ENCODE measurements at places on chromosomes 5 and 9.

DNA sequence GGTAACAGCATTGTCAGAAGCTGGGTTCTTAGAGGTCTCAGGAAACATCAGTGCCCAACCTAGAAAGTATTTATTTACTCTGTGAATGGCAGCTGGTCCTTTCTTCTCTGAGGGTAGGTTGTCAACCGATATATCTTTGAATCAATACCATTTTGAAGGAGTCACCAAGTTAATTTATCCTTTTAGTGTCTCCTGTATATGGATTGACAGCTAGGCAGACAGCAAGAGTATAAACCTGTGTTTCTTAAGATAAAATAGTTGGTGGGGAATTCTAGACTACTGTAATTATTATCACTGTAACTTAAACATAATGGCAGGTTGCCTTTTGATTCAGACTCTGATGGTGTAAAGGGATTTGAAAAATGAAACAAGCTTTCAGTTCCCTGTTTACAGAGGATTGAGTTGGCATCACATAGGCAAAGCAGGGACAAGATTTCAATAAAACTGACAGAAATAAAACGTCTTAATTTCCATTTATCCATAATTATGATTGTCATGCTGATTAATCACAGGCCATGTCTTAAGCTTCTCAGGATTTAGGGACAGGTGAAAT lies 190.8 kb upstream of the HAPLN1 start:
- no peak for DNase-seq

DNA sequence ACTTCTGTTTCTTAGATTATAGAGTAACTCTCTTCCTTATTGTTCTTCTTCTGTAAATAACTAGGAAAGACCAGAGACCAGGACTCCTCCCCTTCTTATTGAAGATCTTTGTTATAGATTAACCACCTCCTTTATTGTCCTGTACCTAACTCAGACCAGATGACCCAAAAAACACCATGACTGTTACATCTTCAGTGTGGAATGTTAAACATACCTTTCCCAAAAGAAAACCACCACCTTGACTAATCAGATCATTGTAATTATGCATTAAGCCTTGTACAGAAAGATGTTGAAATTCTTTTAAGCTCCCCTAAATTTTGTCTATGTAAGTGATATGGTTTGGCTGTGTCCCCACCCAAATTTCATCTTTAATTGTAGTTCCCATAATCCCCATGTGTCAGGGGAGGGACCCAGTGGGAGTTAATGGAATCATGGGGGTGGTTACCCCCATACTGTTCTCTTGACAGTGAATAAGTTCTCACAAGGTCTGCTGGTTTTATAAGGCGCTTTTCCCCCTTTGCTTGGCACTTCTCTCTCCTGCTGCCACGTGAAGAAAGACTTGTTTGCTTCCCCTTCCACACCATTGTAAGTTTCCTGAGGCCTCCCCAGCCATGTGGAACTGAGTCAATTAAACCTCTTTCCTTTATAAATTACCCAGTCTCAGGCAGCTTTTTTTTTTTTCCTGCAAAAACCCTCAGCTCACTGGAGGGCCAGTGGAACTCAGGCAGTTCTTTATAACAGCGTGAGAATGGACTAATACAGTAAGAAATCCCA lies 26.3 kb downstream of the ARSB start:
- no peak for DNase-seq

- no peak for DNase-seq
Observed at GRCh38 chr5:27008604-27009539, 29.5 kb downstream of the CDH9 start.

DNA sequence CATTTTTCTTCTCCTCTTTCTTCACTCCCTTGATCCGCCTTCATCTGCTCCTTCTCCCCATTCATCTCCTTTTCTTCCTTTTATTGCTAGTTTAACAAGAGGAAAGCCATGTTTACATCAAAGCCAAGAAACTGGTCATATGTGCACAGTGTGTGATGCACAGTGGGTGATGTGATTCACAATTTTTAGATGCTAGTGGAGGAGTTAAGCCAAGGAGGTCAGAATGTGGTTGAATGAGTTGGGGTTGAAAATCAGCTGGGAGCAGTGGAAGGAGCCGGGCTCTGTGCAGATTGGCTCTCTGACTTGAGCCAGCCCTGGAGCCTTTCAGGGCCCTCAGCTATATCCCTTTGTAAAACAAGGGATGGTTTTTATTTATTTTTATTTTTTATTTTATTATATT lies 7.3 kb downstream of the ACER2 start:
- no peak for DNase-seq

GRCh38 chr5:102523541-102524175 lies 24.9 kb upstream of the SLCO6A1 start:
- DNase-seq, result no peak

GRCh38 chr9:123541411-123541810 lies 185.4 kb downstream of the CRB2 start:
- DNase-seq, result no peak

DNA sequence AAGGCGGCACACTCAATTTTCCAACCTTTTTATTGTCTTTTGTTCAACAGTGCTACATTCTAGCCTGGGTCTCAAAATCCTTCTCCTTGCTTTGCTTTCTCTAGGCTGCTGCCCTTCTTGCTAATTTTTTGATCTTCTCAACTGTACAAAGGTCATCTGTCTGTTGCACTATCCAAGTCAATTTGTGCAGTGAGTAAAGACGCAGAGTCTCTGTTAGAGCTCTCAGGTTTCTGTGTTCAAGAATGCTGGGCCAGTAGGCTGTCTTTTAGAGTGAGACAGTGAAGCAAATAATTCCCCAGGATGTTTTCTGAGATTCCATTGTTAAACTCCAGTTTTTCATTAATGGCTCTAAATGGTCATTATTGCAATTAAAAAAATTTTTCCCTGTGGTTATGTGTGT lies 255.7 kb upstream of the ACTBL2 start:
- DNase-seq, result no peak

- no peak for DNase-seq
Observed at GRCh38 chr5:14767735-14768507, 103.4 kb downstream of the OTULIN start.

DNA sequence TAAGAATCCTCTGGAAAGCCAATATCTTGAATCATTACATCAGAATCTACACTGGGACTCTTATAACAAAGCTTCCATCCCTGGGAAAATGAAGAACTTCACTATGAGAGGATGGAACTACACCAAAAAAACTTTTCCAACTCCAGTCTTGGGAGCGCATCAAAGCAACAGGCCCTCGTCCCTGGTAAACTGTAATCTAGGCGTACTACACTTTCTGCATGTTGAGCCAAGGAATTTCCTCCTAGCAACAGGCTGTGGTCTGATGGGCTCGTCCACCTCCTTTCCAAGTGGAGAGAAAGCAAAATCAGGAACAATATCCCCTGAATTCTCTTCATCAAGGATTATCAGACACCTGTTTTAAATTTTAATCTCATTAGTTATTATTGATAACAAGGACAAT lies 94.1 kb downstream of the NFIB start:
- DNase-seq, result no peak

GRCh38 chr5:112718344-112718743 lies 19.3 kb upstream of the APC start:
- DNase-seq, result no peak

GRCh38 chr5:74103131-74104023 lies 477.4 kb downstream of the ARHGEF28 start:
- DNase-seq, result no peak

- DNase-seq, result no peak
Observed at GRCh38 chr5:669111-669841, 23.9 kb downstream of the TPPP start.

GRCh38 chr5:143525176-143525575 lies 121.7 kb upstream of the NR3C1 start:
- no peak for DNase-seq

- no peak for DNase-seq
Observed at GRCh38 chr9:81245254-81245956, 443.9 kb downstream of the TLE1 start.

DNA sequence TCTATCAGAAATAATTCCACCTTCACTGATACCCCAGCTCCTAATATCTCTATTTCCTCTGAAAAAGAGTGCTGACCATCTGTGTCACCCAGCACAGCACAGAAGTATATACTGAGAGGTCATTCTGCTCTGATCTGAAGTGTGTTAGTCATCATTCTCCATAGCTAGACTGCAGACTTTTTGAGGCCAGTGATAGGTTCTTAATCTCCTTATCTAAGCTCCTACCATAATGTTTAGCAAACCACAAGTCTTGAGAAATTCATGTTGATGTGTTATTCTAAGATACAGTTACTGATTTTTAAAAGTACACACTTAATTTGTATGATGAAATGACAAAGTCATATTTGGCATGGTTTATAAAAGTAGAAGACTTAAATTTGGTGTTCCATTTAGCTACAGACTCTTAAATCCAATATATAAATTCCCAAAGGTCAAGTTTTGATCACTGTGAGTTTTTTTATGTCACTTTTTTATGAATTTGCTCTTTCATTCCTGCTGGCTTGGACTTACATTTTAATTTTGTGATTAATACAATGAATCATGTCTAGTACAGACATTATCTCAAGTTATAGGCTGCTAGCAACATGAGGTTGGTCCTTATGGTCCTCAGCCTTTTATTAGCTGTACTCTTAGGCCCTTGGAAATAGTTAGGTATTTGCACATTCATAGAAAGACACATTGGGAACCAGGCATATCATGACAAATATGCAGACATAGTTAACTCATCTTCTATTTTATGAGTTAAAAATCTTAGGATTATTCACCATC lies 380.8 kb downstream of the EBF1 start:
- DNase-seq, result no peak

DNA sequence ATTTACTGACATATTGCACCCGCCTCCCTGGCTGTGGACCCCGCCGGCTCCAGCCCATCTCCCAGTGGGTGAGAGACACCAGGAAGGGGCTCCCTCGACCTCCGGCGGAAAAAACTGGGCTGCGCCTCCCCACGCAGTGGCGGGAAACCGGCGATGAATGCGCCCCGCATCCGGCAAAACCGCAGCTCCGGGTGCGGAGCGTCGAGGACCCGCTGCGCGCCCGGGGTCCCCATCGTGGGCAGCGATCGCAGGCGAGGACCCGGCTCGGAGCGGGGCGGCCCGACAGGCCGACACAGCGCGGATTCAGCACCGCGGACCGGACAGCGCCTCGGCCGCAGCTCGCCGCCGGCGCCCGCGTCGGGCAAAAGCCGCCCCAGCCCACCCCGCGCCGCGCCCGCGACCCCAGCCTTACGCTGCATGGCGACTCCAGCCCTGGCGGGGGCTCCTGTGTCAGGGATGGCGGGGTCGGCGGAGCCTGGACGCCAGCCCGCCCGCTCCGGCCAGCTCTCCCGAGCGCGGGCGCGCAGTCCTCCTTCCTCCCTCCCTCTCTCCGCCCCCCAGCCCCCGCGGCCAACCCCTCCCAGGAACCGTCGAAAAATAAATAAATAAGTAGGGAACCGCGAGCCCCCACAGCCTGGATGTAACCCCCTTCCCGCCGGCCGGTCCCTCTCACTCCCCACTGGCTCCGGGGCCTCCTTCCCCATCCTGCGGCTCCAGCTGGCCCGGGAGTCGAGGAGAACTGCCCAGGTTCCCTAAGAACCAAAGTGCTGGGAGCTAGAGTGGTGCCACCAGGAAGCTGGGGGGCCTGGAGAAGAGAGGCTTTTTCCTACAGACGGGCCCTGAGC lies 3.1 kb downstream of the LHX3 start:
- no peak for DNase-seq

DNA sequence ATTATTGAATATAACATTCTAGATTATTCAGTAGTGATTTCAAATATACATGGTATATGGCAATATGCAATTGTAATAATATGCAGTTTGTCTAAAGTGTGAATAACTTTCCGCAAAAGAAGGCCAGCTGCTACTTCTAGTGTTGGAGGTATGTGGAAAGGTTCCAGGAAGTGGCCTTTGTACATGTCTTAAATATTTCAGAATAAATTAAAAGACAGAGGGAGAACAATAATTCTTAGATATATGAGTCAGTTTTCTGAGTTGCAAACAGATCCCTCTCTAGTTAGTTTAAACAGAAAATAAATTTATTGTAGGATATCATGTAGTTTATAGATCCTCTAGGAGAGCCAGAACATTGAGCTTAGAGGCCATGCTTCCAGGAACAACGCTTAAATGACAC lies 210.8 kb upstream of the ELL2 start:
- DNase-seq, result no peak

- no peak for DNase-seq
Observed at GRCh38 chr9:130172161-130172857, at the start of gene NCS1. Gene NCS1 (plus strand): TSS chr9:130172404. CDS start chr9:130172664, 260 bp downstream.

- no peak for DNase-seq
Observed at GRCh38 chr5:59685191-59685530, 208.4 kb downstream of the PDE4D start.

GRCh38 chr9:84435902-84436301 lies 95.3 kb upstream of the SLC28A3 start:
- DNase-seq, result no peak

DNA sequence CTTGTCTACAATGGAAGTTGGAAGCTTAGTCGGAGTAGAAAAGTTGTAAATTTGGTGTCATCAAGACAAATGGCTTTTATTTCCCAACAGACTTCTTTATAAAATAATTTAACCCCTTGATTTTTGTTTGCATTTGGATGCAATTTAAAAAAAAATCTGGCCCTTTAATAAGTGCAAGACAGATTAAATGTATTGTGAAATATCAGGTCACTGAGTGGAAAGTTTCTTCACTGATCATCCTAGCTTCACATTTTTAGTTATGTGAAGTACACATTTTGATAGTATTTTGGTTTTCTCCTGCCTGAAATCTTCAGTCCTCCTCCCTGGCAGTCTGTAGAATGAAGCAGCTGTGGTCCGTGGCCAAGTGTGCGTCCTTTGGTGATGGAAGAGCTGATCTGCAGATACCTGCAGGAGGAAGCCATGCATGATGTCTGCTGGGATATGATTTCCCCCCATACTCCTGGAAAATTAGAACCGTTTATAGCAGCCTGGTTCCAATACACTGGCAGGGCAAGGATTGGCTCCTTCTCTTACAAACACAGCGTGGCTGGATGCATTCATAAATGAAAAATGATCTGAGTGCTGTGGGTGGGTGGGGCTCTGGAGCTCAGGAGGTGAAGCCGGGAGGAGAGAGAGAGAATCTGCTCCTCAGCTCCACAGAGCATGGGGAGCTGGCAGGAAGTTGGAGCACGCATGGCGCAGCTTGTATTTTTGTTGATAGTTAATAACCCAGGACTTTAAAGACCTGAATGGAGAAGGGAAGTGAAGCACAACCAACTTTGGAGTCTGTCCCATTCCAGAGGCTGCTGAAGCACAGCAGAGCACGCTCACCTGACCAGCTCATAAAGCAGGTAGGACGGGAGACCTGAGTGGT lies 238.4 kb downstream of the GOLPH3 start:
- DNase-seq, result no peak

DNA sequence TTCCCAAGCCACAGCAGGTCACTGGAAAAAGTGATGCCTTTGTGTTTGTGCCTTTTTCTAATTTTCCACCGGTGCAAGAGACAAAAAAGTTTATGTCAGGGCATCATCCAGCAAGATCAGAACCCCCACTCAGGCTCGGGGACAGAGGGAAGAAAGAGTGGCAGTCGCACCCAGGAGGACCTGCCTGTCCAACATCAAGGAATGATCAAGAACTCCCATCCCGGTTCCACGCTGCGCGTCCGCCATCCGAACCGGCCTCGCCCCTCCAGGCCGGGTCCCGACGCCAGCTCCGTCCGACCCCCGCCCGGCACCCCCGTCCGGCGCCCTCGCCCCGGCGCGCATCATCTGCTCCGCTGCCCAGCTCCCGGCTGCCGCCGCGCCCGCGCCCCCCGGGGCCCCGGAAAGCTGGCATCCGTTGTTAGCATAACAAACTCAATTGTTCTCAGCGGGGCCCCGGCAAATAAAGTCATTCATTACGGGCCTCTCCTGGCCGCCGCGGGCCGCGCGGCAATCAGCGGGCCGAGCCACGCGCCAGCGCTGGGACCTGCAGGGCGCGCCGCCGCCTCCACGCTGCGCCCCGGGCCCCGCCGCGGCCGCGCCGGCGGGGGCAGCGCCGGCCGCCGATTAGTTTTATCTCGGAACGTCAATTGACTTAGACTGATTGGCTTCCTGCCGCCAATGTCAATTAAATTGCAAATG lies 48.1 kb downstream of the PAX5 start:
- no peak for DNase-seq

Data from activated CD4-positive, alpha-beta T cell treated with anti-CD3 and anti-CD28 coated beads, Interleukin-2, amount 50 U/mL, for 24 hours (primary cell).